ENCODE measurements at places on chromosomes 7 and 10.

GRCh38 chr7:149415391-149416071 is 45.3 kb downstream of the ZNF777 start:
- DNase-seq = no peak

- no peak for DNase-seq
Observed at GRCh38 chr10:1216574-1217236, 160.5 kb downstream of the WDR37 start.

GRCh38 chr10:10056961-10057360 is 960.7 kb upstream of the CELF2 start:
- DNase-seq = peak; percentile 40

DNA sequence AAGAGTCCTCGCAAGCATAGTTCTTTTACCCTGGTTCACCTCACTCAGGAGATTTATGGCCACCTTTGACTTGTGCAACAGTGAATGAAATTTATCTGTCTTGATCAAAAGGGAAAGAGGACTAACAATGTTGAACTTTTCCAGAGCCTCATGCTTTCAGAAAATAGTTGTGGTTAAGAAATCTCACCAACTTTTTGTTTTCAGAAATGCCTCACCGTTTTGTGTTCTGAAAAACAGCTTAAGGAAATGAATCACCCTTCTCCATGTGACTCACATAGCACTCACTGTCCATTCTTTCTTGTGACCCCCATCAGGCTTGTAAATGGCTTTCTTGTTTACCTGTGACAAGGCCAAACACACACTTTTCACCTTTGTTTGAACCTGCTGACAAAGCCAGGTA is 148.6 kb upstream of the FAM3C start:
- DNase-seq = peak; percentile 82

GRCh38 chr7:41238851-41239331 is 464.0 kb downstream of the INHBA start:
- DNase-seq = peak; percentile 18

DNA sequence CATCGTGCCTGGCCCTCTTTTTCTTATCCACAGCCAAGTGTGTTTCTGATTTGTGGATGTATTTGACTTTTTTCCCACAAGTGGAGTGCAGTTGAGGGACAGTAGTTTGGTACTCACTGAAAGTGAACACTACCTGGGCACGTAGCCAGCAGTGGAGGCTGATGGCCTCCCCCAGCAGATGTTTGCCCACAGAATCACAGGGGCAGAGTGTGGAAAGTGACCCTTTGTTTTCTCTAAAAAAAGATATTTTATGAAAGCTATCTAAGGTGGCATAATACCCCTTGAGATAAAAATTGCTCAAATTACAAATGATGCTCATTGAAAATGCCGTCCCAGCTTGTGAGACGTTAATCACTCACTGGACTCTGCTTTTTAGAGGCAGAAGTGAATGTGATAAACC is 29.1 kb downstream of the WDR37 start:
- DNase-seq = no peak

DNA sequence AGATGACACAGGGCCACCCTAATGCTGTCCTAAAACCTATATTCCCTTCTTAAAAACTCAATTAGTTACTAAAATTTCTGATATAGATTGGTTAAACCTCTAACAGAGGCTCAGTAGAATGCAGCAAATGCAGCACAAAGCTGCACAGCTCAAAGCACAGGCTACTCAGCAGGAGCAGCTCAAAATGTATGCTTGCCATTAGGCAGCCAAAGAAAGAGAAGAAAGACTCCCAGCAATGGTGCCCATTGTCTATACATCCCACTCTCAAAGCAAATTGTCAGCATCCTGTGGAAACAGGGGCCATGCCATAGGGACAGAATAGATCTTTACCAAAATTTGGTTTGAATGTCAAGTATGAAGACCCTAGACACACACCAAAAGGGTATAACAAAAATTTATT is 73.5 kb downstream of the TFPI2 start:
- no peak for DNase-seq

GRCh38 chr10:6418613-6419216 is 161.4 kb downstream of the PRKCQ start:
- no peak for DNase-seq

GRCh38 chr10:71740069-71740653 is 20.6 kb upstream of the C10orf105 start:
- peak; percentile 62 for DNase-seq

GRCh38 chr10:123882681-123883445 is 8.7 kb downstream of the CPXM2 start:
- no peak for DNase-seq

DNA sequence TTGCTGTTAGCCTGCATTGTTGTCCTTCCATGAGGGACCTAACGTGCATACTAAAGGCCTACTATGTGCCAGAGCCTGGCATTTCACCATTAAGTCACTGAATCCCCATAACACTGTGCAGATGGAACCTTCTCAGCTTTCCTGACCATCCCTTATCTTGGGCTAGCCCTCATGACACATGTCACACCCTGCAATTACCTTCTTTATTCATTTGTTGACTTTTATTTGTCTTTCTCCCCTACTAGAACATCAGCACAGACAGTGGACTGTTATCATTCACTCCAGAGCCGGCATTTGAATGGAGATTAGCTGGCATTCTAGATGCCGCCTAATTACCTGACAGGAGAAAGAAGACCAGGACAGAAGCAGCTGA is 471.1 kb upstream of the GALNT17 start:
- DNase-seq = no peak

GRCh38 chr7:522071-522950 is 2.7 kb upstream of the PDGFA start:
- DNase-seq = peak; percentile 54

GRCh38 chr10:48602401-48603135 is 2.3 kb downstream of the ARHGAP22 start:
- peak; percentile 66 for DNase-seq

Data from AG20443 (cell line).